Fibroblast of skin of left biceps (primary cell): ENCODE measurements at places on chromosomes 6 and 20.

- DNase-seq, result no peak
Observed at GRCh38 chr6:5184878-5185277, 75.9 kb downstream of the LYRM4 start.

DNA sequence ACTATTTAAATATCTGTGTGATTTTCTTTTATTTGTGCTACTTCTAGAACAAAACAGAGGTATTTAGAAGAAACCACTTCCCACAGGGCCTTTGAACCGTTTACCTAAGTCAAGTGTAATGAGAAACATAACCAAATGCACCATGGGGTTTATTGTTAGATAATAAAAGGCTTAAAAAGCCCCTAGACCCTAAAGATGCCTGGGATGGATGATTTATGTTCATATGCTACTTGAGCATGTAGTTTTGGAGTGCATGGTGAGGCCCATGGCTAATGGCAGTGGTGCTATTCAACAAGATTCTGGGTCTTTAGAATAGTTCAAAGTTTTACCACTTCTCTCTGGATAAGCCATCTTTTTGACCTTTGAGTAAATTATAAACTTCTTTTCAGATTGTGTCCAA, 65.9 kb downstream of the MTHFD1L start:
- DNase-seq, result no peak

- DNase-seq, result no peak
Observed at GRCh38 chr6:38573801-38574395, 65.8 kb downstream of the BTBD9 start.

GRCh38 chr20:38203337-38203980, 38.4 kb upstream of the TGM2 start:
- no peak for DNase-seq

DNA sequence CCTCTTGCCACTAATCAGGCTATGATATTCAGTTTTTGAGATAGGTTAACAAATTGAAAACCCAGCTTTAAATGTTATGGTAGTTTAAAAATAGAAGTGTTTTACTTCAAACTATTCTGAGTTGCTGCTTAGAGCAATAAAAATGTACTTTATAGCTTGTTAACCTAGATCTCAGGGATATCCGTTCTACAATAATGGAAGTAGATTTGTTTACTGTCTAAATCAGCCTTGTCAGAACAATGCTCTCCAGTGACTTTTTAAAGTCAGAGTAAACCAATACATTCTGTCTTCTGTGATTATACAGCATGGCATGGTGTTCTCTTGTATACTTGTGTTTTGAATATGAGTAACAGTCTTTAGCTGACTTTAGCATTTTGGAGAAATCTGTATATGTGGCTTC, 161.5 kb downstream of the PACRG start:
- no peak for DNase-seq

GRCh38 chr6:34414999-34415858, 10.6 kb downstream of the RPS10 start:
- DNase-seq, result no peak

GRCh38 chr20:40542065-40542464, 147.0 kb downstream of the MAFB start:
- DNase-seq, result no peak

DNA sequence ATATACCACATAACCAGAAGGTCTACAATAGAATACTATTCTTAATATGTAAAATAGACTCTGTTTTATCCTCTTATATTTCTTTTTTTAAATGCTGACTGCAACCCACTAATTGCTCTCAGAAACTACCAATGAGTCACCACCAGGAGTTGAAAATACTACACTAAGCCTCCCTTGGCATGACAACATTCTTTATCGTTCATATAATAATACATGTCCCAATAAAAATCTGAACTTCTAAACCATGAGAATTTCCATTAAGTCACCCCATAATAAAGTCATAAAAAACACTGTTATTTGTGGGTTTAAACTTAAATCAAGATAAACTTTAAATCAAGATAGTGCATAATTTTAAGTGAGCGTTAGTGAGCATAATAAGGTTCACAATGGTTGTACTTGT, 4.2 kb downstream of the HACE1 start:
- no peak for DNase-seq

- no peak for DNase-seq
Observed at GRCh38 chr6:44238687-44239350, 8.1 kb upstream of the HSP90AB1 start.

DNA sequence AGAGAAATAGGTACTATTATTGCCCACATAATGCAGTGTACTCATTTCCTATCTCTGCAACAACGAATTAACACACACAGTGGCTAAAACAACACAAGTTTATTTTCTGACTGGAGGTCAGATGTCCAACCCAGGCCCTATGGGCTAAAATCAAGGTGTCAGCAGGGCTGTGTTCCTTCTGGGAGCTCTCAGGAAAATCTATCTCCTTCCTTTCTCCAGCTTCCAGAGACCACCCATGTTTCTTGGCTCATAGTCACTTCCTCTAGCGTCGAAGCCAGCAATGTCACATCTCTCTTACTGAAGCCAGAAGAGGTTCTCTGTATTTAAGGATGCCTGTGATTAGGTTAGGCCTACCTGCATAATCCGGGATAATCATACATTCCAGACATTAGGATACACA, 60.9 kb upstream of the TOP1 start:
- no peak for DNase-seq

DNA sequence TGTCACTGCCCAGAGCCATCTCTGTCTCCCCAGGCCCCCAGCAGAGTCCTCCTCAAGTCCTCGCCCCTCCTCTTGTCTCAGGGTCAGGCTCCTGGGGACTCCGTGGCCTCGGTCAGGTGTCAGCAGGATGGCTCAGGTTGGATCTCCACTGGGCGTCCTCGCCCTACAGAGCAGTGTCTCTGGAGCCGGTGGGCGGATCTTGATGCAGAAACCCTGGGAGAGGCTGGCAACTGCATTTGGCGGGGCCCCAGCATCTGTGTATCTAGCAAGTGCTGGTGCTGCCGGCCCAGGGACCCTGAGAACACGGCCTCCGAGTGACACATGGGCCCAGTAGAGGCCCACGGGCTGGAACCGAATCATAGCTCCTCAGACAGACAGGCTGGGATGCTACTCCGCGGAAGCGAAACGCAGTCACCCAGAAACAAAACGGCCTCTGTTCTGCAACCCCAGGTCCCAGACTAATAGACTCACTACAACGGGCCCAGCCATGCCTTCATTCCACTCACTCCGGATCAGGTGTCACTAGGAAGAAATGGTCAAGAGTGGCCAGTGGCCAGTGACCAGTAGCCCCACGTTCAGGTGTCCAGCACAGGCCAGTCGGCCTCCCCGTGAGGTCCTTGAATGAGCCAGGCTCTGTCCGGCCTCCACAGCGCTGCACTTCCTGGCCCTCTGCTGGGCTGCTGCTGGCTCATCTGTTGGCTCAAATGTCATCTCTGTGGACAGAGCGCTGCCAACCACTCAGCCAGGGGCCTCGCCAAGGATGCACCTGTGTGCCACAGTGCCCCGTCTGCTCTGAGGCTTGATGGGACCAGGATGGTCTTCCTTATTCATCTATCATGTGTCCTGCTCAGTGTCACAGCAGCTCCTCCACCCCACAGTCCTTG, 12.6 kb upstream of the FRMD1 start:
- DNase-seq, result no peak

DNA sequence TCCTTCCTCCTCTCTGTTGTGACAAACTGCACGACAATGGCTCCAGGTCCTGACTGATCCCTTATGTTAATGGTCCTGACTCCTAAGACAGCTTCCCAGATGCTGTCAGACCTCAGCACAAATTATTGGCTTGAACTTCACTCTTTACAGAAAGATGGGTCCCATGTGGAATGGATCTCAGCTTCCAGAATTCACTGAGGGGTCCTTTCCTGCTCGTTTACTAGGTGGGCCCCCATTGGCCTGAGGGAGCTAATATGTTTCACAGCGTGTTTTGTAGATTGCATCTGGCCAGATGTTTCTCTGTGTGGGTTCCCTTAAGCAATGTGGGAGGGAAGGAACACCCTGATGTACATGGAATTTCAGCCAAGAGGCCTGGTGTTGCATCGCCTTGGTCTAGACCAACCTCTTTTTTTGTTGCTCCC, 826.6 kb downstream of the MAFB start:
- DNase-seq, result no peak

DNA sequence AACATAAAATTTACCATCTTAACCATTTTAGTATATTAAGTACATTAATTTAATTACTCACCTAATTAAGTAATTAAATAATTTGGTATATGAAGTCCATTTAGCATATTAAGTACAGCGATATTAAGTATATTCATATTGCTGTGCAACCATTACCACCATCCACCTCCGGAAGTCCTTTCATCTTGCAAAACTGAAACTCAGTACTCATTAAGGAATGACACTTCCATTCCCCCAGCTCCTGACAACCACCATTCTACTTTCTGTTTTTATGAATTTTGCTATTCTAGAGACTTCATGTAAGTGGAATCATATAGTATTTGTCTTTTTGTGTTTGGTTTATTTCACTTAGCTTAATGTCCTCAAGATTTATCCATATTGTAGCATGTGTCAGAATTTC, 61.1 kb upstream of the GTSF1L start:
- DNase-seq, result no peak

DNA sequence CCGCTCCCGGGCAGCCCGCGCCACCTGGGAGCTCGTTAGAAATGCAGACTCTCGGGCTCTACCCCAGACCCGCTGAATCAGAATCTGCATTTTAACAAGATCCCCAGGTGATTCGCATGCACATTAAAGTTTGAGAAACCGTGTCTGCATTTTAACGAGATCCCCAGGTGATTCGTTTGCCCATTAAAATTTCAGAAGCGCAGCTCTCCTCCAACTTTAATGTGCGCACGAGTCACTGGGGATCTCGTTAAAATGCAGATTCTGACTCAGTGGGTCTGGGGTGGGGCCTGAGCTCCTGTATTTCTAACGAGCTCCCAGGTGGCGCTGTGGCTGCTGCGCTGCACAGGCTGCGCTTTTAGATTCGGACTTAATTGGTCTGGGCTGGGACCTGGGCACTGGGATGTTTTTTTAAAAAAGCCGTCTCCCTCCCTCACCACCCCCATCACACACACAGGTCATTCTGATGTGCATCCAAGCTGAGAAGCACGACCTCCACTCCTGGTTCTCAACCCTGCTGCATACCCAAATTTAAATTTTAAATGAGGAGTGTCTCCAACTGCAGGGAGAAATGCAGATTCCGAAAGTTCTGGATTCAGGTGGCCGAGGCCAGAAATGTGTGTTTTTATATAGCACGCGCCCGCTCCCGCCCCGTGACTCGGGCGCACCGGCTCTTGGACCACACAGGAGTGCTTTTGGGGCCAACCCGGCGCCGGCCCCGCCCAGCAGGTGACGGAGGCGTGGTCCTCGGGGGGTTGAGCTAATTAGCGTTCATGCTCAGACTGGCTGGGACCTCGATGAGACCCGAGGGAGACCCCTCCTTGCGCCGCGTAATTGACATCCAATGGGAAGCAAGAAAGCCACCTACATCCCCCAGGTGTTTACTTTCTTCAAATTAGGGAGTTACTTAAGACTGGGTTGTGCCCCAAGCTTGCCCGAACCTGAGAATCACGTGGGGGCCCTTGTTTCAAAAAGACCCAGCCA, 85.8 kb downstream of the ZFP64 start:
- no peak for DNase-seq

DNA sequence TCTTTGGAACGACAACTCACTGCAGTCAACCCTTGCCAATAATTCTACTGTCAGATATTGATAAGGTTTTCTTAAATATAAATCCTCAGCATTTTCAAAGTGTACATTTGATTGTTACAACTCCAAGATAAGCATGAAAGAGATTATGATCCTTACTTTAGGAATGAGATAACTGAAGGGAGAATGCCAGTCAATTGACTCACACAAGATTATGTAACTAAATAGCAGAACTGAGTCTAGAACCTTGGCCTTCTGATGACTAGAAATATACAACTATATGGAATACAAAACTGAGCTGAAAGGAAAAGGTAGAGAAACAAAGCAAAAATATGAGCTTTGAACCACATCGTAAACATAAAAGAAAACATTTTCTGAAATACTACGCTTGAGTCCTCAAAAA, 26.9 kb upstream of the STXBP5 start:
- no peak for DNase-seq

DNA sequence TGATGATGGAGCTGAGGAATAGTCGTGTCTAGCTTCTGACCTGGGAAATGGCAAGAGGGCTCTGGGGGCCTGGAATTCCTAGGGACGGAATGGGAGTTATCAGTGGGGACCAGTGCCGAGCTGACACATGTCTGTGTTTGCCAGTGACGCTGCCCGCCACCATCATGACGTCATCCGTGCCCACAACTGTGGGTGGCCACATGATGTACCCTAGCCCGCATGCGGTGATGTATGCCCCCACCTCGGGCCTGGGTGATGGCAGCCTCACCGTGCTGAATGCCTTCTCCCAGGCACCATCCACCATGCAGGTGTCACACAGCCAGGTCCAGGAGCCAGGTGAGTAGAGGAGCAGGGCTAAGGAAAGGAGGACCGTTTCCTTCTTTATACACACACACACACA, 3.8 kb upstream of the CUL9 start:
- no peak for DNase-seq

DNA sequence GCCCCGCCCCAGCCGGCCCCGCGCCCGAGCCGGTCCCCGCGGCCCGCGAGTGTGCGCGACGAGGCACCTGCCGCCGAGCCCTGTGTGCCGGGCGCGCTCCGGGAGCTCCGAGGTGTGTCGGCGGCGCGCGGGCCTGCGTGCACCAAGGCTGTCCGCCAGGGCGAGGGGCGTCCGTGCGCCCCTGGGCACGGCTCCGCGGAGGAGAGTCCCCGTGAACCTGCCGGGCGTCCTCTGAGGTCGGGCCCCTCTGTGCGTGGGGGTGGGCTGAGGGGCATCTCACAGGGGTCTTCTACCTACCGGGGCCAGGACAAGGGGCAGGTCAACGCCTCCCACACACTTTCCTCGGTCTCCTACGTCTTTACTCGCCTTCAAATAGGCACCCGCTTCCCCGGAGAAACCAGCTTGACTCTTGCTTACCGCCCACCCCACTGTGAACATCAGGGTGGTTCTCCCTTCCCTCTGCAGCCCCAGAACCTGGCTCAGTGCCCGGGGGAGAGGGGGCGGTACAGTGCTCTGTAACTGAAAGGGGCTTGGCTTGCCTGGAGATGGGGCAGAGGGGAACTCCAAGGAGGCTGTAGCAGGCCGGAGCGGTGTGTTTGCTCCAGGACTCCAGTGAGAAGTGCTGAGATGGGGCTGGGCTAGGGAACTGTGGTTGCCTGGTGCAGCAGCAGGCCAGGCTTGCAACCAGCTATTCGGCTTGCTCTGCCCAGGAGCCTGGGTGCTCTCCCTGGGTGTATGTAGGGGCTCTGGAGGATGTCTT, at the start of gene SAMD10:
TSS of gene SAMD10 (minus strand) at position 86 of the 760 bp plus-strand sequence. CDS start 175 bp downstream, outside the sequence.
- no peak for DNase-seq

- DNase-seq, result peak; percentile 15
Observed at GRCh38 chr6:28742668-28743270, 181.0 kb downstream of the TRIM27 start.

DNA sequence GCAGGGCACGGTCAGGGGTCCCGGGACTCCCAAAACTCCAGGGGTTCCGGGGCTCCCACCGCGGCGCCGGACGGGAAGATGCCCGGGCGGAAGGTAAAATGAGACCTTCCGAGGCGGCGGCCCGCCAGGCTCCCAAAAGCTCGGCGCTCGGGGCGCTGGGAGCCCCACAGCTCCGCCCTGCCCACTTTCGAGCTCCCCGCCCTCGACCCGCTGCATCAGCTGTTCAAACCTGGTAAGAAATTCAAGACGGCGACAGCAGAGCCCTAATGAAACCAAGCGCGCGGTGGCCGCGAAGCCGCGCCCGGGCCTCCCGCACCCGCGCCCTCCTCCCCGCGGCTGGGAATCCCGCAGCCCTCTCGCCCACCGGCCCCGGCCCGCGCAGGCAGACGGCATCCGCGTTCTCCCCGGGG, 369 bp downstream of the SLC4A11 start:
- DNase-seq, result no peak
